Stomach (tissue), 19 donors: ENCODE measurements at places on chromosomes 4 and X. TPM values are rescaled to one million over a fixed set of nuclear protein-coding genes. Genes with fewer than 3 reads are reported as not detected.

Gene PDGFRA
- polyA plus RNA-seq = 8.2 TPM

Gene TLR2
- 2.3 TPM for polyA plus RNA-seq

Gene TMLHE
- polyA plus RNA-seq = 7.2 TPM

Gene MAGEA1
- polyA plus RNA-seq = not detected

Gene TREX2
- not detected for polyA plus RNA-seq

Gene SPIN3
- 3.1 TPM for polyA plus RNA-seq

Gene WNK3
- 0.18 TPM for polyA plus RNA-seq

Gene PAGE2B
- not detected for polyA plus RNA-seq

GRCh38 chrX:40003428-40004245 is 94.1 kb downstream of the BCOR start:
- peaks cover 40% of the 10 kb centered on the region for H3K4me1 ChIP-seq
- peak; percentile 32 for DNase-seq
- H3K27me3 ChIP-seq = peaks cover 29% of the 10 kb centered on the region
- no peaks in the 10 kb centered on the region for H3K36me3 ChIP-seq
- no peak overlapping the region for H3K27ac ChIP-seq
- no peak overlapping the region for H3K4me3 ChIP-seq

DNA sequence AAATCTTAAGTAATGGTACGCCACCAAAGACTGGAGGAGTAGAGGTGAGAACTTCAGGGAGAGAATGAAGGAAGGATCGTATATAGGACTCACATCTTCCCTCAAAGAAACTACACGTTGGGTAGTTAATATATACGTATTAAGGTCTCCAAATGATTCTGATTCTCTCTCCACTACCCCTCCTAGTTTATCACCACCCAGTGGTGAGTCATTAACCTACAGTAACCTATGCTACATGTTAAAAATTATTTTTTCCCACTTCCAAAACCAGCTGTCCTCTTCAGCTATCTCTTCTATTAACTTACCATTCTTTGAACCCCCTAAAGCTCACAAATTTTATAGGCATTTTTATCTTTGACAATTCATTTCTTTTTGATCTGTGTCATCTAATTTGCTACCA is 69.7 kb downstream of the RPS6KA6 start:
- H3K27me3 ChIP-seq = no peaks in the 10 kb centered on the region
- DNase-seq = no peak
- H3K4me1 ChIP-seq = no peaks in the 10 kb centered on the region
- no peak overlapping the region for H3K4me3 ChIP-seq

DNA sequence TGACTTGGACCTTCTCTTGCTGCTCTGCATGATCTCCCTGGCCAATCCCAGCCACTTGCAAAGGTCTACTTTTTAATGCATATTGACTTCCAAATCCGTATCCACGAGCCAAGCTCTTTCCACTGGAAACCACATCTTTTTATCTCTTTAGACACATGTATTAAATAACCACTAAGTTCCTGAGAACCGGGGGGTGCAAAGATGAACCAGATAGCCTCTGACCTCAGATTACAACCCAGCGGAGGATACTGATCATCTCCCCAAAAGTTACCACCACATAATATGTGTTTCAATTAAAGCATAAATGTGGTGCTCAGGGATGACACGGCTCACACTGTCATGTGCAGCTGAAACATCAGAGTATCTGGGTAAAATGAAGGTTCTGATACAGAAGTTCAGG is 40.4 kb upstream of the FAM9B start:
- H3K36me3 ChIP-seq = no peaks in the 10 kb centered on the region
- H3K27ac ChIP-seq = no peak overlapping the region
- H3K4me3 ChIP-seq = no peak overlapping the region
- H3K4me1 ChIP-seq = no peaks in the 10 kb centered on the region
- DNase-seq = no peak

- H3K4me1 ChIP-seq = no peaks in the 10 kb centered on the region
- H3K36me3 ChIP-seq = no peaks in the 10 kb centered on the region
- H3K27me3 ChIP-seq = no peaks in the 10 kb centered on the region
Measured at GRCh38 chrX:149114001-149114400, 391.1 kb downstream of the IDS start.

GRCh38 chr4:148632476-148632875 is 190.3 kb upstream of the NR3C2 start:
- H3K27me3 ChIP-seq = no peaks in the 10 kb centered on the region
- no peaks in the 10 kb centered on the region for H3K4me1 ChIP-seq
- DNase-seq = no peak
- no peaks in the 10 kb centered on the region for H3K36me3 ChIP-seq

- no peaks in the 10 kb centered on the region for H3K4me1 ChIP-seq
- no peak for DNase-seq
- no peak overlapping the region for H3K4me3 ChIP-seq
- H3K36me3 ChIP-seq = no peaks in the 10 kb centered on the region
Measured at GRCh38 chr4:113821856-113822255, 60.3 kb upstream of the CAMK2D start.

GRCh38 chrX:37367946-37368345 is 18.8 kb downstream of the PRRG1 start:
- DNase-seq = no peak
- H3K4me1 ChIP-seq = no peaks in the 10 kb centered on the region

GRCh38 chr4:111398906-111399330 is 746.3 kb upstream of the FAM241A start:
- DNase-seq = peak; percentile 79
- no peaks in the 10 kb centered on the region for H3K36me3 ChIP-seq
- H3K27me3 ChIP-seq = no peaks in the 10 kb centered on the region
- no peak overlapping the region for H3K27ac ChIP-seq
- H3K4me3 ChIP-seq = no peak overlapping the region

GRCh38 chr4:80210549-80210948 is 13.2 kb downstream of the PRDM8 start:
- no peak overlapping the region for H3K27ac ChIP-seq
- no peak overlapping the region for H3K4me3 ChIP-seq
- H3K4me1 ChIP-seq = no peaks in the 10 kb centered on the region

GRCh38 chr4:102751941-102752340 is 8.8 kb downstream of the MANBA start:
- no peak for DNase-seq

DNA sequence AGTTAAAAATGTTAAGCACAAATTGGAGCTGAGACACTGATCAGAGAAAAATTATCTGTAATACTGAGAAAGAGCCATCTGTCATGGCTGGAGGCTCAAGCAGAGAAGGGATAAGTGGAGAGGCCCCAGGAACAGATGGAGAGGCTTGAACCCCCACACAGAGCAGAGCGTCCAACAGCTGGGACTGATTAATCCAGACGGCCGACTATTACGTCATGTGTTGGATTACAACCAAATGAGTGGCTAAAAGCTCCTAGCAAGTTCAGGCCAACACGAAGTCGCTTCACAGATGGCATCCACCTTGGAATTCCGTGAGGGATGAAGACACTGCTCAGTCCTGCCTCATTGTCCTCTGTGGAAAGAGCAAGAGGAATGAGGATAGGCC is 57.7 kb upstream of the ATXN3L start:
- H3K4me3 ChIP-seq = no peak overlapping the region
- no peaks in the 10 kb centered on the region for H3K4me1 ChIP-seq
- H3K36me3 ChIP-seq = no peaks in the 10 kb centered on the region
- no peaks in the 10 kb centered on the region for H3K27me3 ChIP-seq
- H3K27ac ChIP-seq = peak overlapping the region; percentile 57

DNA sequence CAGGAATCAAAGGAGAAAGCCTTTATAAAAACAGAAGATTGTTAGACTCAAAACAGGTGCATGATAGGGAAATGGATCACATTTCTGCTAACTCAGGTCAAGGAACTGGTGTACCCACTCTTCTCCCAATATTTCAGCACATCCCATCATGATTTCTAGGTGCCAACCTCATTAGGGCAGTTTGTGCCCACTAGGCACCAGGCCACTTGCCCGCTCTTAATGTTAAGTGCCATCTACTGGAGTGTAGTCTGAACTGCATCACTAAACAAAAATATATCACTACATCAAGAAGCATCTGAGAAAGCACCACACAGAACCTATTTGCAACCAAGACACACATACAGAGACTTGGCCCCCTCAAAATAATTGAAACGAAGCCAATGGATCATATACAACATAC is 140.4 kb upstream of the GRID2 start:
- no peak overlapping the region for H3K27ac ChIP-seq
- no peaks in the 10 kb centered on the region for H3K36me3 ChIP-seq
- no peaks in the 10 kb centered on the region for H3K4me1 ChIP-seq
- no peaks in the 10 kb centered on the region for H3K27me3 ChIP-seq
- H3K4me3 ChIP-seq = no peak overlapping the region

GRCh38 chr4:69859140-69859685 is 732 bp downstream of the SULT1E1 start:
- H3K4me3 ChIP-seq = no peak overlapping the region
- DNase-seq = no peak
- H3K27me3 ChIP-seq = no peaks in the 10 kb centered on the region

DNA sequence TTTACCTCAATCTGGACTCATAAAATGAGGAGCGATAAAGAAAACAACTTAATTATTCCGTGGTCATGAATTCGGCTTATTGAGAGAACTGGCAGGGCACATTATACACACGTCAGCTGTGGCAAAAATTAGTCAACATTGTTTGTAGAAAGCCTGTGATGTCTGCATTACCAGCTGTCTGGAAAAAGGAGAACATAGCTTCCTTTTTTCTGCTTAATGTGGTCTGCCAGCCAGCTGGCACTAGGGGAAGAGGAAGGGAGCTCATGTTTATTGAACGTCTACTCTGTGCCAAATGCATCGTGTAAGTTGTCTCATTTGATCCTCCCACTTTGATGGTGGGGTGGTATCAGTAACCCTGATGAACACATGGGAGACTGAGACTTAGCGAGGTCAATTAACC is 367.6 kb downstream of the ARHGAP24 start:
- H3K4me3 ChIP-seq = no peak overlapping the region
- no peak overlapping the region for H3K27ac ChIP-seq
- no peaks in the 10 kb centered on the region for H3K27me3 ChIP-seq
- DNase-seq = peak; percentile 68

GRCh38 chrX:38652934-38653442 is 91.6 kb downstream of the TSPAN7 start:
- no peak for DNase-seq
- no peak overlapping the region for H3K27ac ChIP-seq
- peaks cover 4% of the 10 kb centered on the region for H3K4me1 ChIP-seq
- no peaks in the 10 kb centered on the region for H3K36me3 ChIP-seq

DNA sequence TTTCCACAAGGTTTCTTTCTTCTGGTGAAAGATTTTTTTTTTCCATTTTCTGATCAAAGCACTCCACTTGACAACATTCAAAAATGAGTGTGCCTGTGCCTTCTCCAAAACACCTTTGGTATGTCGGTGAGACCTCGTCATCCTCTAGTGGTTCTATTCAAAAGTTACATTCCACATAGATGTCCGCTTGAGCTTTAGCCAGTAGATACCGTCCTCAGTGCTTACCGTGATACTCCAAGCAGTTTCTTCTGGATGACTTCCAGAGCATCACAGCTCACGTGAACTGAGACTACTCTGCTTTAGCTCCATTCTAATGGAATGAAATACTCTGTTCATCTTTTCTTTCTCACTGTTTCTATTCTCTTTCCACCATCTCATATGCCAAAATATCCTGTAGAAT is 38.2 kb upstream of the VEGFC start:
- no peaks in the 10 kb centered on the region for H3K36me3 ChIP-seq
- DNase-seq = no peak
- no peak overlapping the region for H3K27ac ChIP-seq
- no peaks in the 10 kb centered on the region for H3K27me3 ChIP-seq

GRCh38 chrX:129493643-129494042 is 29.6 kb downstream of the SMARCA1 start:
- H3K4me1 ChIP-seq = no peaks in the 10 kb centered on the region
- H3K27ac ChIP-seq = no peak overlapping the region
- no peaks in the 10 kb centered on the region for H3K27me3 ChIP-seq
- no peak for DNase-seq

GRCh38 chr4:8120501-8120900 is 38.1 kb downstream of the ABLIM2 start:
- no peak overlapping the region for H3K4me3 ChIP-seq
- H3K27me3 ChIP-seq = no peaks in the 10 kb centered on the region
- H3K4me1 ChIP-seq = no peaks in the 10 kb centered on the region
- no peak overlapping the region for H3K27ac ChIP-seq
- DNase-seq = peak; percentile 51

- peaks cover under 1% of the 10 kb centered on the region for H3K4me1 ChIP-seq
- H3K27me3 ChIP-seq = no peaks in the 10 kb centered on the region
- H3K36me3 ChIP-seq = no peaks in the 10 kb centered on the region
- no peak for DNase-seq
- no peak overlapping the region for H3K27ac ChIP-seq
Measured at GRCh38 chr4:53582194-53582593, 9.1 kb downstream of the LNX1 start.

GRCh38 chr4:188254211-188254610 is 115.0 kb downstream of the TRIML1 start:
- H3K4me1 ChIP-seq = no peaks in the 10 kb centered on the region
- H3K27ac ChIP-seq = no peak overlapping the region
- H3K4me3 ChIP-seq = no peak overlapping the region
- no peak for DNase-seq
- H3K27me3 ChIP-seq = no peaks in the 10 kb centered on the region
- no peaks in the 10 kb centered on the region for H3K36me3 ChIP-seq

GRCh38 chrX:133786382-133786781 is 199.0 kb downstream of the GPC3 start:
- H3K27me3 ChIP-seq = peaks cover 4% of the 10 kb centered on the region
- H3K4me1 ChIP-seq = no peaks in the 10 kb centered on the region
- DNase-seq = no peak
- no peak overlapping the region for H3K27ac ChIP-seq
- H3K4me3 ChIP-seq = no peak overlapping the region
- H3K36me3 ChIP-seq = no peaks in the 10 kb centered on the region

GRCh38 chrX:66635360-66635759 is 3.5 kb downstream of the EDA2R start:
- no peak overlapping the region for H3K27ac ChIP-seq
- no peak for DNase-seq
- H3K4me1 ChIP-seq = no peaks in the 10 kb centered on the region
- H3K36me3 ChIP-seq = no peaks in the 10 kb centered on the region
- no peaks in the 10 kb centered on the region for H3K27me3 ChIP-seq

DNA sequence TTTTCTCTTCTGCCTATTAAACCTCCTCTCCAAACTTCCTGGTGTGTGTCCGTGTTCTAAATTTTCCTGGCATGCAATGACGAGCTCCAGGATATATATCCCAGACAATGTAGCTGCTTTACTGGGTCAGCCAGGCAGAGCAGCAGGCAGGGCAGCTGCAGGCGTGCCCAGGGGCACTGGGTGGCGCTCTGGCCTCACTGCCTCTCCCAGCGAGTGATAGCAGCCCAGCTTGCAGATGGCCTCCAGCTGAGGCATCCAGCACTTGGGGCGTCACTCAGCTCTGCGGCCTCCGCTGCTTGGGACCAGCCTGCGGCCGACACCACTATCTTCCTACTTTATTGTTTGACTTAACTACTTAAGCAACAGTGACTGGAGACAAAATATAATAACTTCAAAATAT is 23.0 kb upstream of the UBA6 start:
- no peaks in the 10 kb centered on the region for H3K27me3 ChIP-seq
- no peak for DNase-seq
- no peak overlapping the region for H3K27ac ChIP-seq
- H3K4me3 ChIP-seq = no peak overlapping the region
- no peaks in the 10 kb centered on the region for H3K4me1 ChIP-seq
